Inflammatory macrophage (primary cell): ENCODE measurements at places on chromosomes 16 and 17.

DNA sequence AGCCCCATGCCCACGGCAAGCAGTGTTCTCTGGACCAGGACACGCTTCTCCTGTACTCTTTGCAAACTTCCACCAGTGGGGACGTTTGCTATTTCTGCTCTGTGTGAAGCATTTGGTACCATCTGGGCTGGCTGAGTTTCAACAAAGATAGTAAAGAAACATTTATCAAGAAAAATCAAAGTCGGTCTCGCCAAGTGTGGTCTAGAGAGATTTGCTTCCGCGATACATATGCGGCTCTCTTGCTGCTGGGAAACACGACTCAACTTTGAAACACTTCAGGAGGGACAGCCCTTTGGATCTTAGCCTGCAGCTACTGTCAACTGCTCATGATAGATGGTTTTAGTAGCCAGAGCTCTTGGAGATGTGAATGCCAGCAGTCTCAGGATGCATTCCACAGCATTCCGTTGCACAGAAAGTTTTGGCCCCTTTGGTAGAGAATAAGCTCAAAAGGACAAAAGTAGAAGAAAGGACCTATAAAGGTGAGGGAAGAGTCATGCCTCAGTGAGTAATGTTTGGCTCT, 168.2 kb upstream of the CACNG3 start:
- DNase-seq, result no peak

DNA sequence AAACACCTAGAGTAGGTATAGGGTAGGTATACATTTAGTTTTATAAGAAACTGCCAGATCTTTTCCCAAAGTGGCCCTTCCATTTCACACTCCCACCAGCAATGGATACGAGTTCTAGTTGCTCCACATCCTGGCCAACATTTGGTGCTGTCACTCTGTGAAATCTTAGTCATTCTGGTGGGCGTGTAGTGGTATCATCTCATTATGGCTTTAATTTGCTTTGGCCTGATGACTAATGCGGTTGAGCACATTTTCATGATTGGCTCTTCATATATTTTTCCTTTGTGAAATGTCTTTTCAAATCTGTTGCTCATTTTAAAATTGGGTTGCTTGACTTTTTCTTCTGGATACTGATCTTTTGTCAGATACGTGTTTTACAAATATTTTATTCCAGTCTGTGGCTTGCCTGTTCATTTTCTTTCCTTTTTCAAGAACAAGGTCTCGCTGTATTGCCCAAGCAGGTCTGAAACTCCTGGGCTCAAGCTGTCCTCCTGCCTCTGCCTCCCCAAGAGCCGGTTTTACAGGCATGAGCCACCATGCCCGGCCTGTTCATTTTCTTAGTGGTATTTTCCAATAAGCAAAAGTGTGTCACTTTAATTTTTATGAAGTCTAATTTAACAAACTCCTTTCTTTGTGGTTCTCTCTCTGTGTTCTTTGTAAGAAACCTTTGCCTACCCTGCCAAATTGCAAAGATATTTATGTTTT, 192.4 kb downstream of the SEC14L1 start:
- DNase-seq, result peak; percentile 87

- DNase-seq, result peak; percentile 81
Measured at GRCh38 chr17:80035937-80036714, at the start of gene CCDC40. CCDC40 (plus strand) TSS chr17:80036642; CDS start chr17:80036663, 21 bp downstream.

DNA sequence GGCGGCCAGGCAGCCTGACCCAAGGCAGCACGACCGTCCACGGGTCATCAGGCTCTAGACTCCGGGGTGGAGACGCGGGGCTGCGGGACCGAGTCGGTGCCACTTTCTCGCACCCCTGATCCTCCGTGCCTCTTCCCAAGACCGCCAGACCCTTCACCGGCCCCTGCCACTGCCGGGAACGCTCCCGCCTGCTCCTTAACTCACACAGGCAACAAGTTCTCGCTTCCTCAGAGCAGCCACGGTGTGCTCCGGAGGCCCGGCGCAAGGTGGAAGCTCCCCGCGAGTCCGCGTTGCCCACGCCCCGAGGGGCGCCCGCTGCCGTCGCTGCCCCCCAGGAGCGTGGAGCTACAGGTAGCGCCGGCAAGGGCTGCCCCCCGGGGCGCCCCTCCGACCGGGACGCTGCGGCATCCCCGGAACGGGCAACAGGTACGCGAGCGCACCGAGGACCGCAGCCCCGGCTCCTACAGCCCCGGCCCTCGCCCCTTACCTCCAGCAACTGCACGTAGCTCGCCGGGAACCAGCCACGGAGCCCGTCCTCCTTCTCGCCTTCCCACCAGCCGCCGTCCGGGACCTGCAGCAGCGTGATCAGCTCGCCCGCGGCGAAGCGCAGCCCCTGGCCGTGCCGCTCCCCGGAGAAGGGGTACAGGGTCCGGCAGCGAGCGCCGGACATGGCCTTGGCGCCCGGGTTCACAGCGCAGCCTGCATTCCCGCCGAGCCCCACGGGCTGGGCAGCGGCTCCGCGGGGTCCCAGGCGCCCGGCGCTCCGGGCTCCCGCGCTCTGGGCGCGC, 491 bp downstream of the GAS7 start:
- peak; percentile 70 for DNase-seq

GRCh38 chr17:31391496-31391949, at the start of gene RAB11FIP4:
RAB11FIP4 (plus strand) TSS chr17:31391675; CDS start chr17:31391853, 178 bp downstream.
- DNase-seq, result peak; percentile 8

- no peak for DNase-seq
Measured at GRCh38 chr17:64457156-64457555, 8.2 kb downstream of the MILR1 start.

GRCh38 chr17:39679521-39680192, 8.2 kb downstream of the PGAP3 start:
- no peak for DNase-seq

GRCh38 chr17:51869387-51869786, 289.1 kb downstream of the CA10 start:
- DNase-seq, result no peak

GRCh38 chr17:42282478-42283080, 5.7 kb upstream of the STAT5A start:
- DNase-seq, result no peak
